Aorta (tissue), 5 donors: ENCODE measurements at places on chromosomes 3 and 15. TPM values are rescaled to one million over a fixed set of nuclear protein-coding genes. Genes with fewer than 3 reads are reported as not detected.

Gene UACA
- total RNA-seq = 132 TPM

Gene GOLGA8T
- total RNA-seq = not detected

Gene C15orf62
- 0.19 TPM for total RNA-seq

Gene STAC
- total RNA-seq = 14.2 TPM

Gene ACTC1
- 107 TPM for total RNA-seq

Gene BSN
- total RNA-seq = 0.42 TPM

Gene MIX23
- 10.6 TPM for total RNA-seq

- no peaks in the 10 kb centered on the region for H3K4me1 ChIP-seq
- DNase-seq = no peak
- no peaks in the 10 kb centered on the region for H3K27me3 ChIP-seq
- no peaks in the 10 kb centered on the region for H3K36me3 ChIP-seq
- H3K27ac ChIP-seq = no peak overlapping the region
- no peak overlapping the region for H3K4me3 ChIP-seq
These were observed 328.0 kb downstream of the UACA start for GRCh38 chr15:70435369-70435768.

- H3K36me3 ChIP-seq = no peaks in the 10 kb centered on the region
- no peak overlapping the region for H3K4me3 ChIP-seq
- H3K4me1 ChIP-seq = no peaks in the 10 kb centered on the region
- no peak overlapping the region for H3K27ac ChIP-seq
- no peaks in the 10 kb centered on the region for H3K27me3 ChIP-seq
These were observed 469.1 kb downstream of the SOX2 start for GRCh38 chr3:182180654-182181385.

- DNase-seq = no peak
- H3K27ac ChIP-seq = no peak overlapping the region
- no peaks in the 10 kb centered on the region for H3K4me1 ChIP-seq
- H3K4me3 ChIP-seq = no peak overlapping the region
- H3K36me3 ChIP-seq = peaks cover 15% of the 10 kb centered on the region
- H3K27me3 ChIP-seq = no peaks in the 10 kb centered on the region
These were observed 30.0 kb downstream of the NIPA2 start for GRCh38 chr15:22868495-22868894.

DNA sequence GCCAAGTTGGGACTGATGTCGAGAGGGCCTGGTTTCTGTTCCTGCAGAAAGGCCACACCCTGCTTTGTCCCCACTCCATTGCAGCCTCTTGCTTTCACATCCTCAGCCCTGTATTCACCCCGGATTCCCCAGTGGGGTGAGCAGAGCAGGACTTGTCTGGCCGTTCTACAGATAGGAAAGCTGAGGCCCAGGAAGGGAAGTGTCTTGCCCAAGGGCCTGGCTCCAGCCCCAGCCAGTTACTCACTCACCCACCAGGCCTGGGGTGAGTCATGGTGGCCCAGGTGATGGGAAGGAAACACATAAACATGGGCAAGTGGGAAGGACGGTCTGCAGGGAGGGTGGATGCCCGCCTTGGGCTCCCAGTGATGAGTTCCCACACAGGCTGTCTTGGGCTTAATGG lies 6.1 kb upstream of the DUSP7 start:
- H3K27ac ChIP-seq = no peak overlapping the region
- H3K4me3 ChIP-seq = no peak overlapping the region
- peak; percentile 85 for DNase-seq
- no peaks in the 10 kb centered on the region for H3K4me1 ChIP-seq

GRCh38 chr15:35256551-35256950 lies 171.5 kb upstream of the NANOGP8 start:
- no peaks in the 10 kb centered on the region for H3K4me1 ChIP-seq
- H3K27me3 ChIP-seq = no peaks in the 10 kb centered on the region
- no peak for DNase-seq
- H3K36me3 ChIP-seq = no peaks in the 10 kb centered on the region
- no peak overlapping the region for H3K4me3 ChIP-seq
- H3K27ac ChIP-seq = no peak overlapping the region

GRCh38 chr15:91488452-91488851 lies 365.1 kb upstream of the SLCO3A1 start:
- H3K27ac ChIP-seq = no peak overlapping the region
- H3K27me3 ChIP-seq = no peaks in the 10 kb centered on the region
- DNase-seq = no peak
- no peak overlapping the region for H3K4me3 ChIP-seq

GRCh38 chr3:178385280-178385952 lies 150.8 kb upstream of the KCNMB2 start:
- DNase-seq = no peak
- no peak overlapping the region for H3K4me3 ChIP-seq
- H3K36me3 ChIP-seq = no peaks in the 10 kb centered on the region
- peaks cover 4% of the 10 kb centered on the region for H3K4me1 ChIP-seq
- H3K27me3 ChIP-seq = no peaks in the 10 kb centered on the region

DNA sequence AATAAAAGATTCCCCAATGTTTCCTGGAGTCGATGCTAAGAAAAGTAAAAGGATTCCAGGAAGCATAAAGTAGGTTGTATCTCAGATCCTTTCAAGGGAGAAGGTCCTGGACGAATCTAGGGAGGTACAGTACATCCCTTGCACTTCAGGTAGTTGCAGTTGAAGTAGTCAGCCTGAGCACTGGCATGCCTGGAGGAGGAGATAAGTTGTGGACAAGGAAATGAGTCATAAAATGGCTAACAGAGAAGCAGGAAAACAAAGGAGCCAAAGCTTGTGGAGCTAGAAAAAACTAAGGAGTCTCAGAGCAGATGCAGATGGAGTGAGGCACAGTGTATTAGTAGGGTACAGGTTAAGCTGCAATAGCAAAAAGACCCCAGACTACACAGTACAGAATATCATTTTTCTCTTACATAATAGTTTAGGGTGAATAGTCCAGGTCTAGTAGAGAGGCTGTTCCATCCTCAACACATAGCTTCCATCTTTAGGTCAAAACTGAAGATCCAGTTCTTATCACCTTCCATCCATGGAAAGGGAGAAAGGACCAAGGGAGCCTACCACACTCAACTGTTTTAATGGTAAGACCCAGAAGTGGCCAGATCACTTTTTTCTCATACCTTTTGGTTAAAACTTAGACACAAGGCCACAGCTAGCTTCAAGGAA lies 41.3 kb downstream of the COL6A5 start:
- no peak for DNase-seq
- no peaks in the 10 kb centered on the region for H3K27me3 ChIP-seq
- no peaks in the 10 kb centered on the region for H3K4me1 ChIP-seq
- H3K27ac ChIP-seq = no peak overlapping the region
- H3K4me3 ChIP-seq = no peak overlapping the region
- no peaks in the 10 kb centered on the region for H3K36me3 ChIP-seq

DNA sequence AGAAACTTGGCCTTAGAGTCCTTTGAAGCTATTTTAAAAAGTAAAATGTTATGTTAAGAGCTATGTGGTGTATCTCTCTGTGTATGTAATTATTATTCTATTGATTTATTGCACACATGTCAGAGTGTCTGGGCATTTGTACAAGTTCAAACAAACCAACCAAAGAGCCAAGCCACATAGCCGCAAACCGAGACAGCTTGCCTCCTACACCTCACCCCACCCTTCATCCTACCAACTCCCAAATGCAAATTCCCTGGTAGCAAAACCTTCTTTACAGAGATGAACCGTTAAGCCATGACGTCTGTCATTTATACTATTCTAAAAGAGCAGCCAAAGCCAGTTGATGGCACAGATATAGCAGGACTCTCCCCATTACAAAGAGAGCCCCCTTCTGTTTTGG lies 332.3 kb downstream of the ERC2 start:
- H3K36me3 ChIP-seq = no peaks in the 10 kb centered on the region
- no peaks in the 10 kb centered on the region for H3K4me1 ChIP-seq

GRCh38 chr3:58564054-58564453 lies 13.1 kb downstream of the FAM107A start:
- H3K4me1 ChIP-seq = no peaks in the 10 kb centered on the region
- H3K36me3 ChIP-seq = no peaks in the 10 kb centered on the region
- H3K4me3 ChIP-seq = no peak overlapping the region
- no peak overlapping the region for H3K27ac ChIP-seq
- DNase-seq = no peak
- no peaks in the 10 kb centered on the region for H3K27me3 ChIP-seq

DNA sequence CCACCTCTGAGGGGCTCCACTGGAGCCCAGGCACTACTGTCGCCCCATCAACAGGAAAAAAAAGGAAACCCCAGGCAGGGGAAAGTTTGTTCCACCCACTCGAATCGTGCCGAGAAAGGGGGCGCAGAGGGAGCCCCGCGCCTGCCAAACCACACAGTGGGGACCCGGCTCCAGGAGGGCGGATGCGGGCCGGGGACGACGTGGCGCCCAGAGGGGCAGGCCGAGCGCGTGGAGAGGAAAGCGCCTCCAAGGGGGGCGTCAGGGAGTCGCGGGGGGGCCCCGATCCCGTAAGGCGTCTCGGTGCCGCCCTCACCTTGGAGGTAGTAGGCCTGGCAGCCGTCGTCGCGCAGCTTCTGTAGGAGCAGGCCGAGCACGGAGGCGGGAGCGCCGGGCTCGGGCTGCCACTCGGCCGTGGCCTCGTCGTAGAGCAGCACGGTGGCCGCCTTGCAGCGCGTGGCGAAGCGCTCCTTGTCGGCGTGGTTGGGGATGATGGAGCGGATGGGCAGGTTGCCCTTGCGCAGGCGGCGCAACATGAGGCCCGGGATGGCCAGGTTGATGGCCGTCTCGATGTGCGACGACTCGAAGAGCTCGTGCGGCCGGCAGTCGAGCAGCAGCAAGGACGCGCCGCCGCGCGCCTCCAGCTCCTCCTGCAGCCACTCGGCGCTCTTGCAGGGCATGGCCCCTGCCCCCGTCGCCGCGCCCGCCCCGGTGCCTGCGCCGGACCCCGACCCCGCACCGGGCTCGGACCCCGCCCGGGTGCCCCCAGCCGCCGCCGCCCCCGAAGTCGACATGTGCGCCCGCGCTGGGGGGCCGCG lies 627 bp downstream of the DUSP7 start:
- H3K4me3 ChIP-seq = peak overlapping the region; percentile 89
- no peak for DNase-seq
- H3K36me3 ChIP-seq = no peaks in the 10 kb centered on the region
- no peaks in the 10 kb centered on the region for H3K4me1 ChIP-seq
- H3K27me3 ChIP-seq = no peaks in the 10 kb centered on the region

DNA sequence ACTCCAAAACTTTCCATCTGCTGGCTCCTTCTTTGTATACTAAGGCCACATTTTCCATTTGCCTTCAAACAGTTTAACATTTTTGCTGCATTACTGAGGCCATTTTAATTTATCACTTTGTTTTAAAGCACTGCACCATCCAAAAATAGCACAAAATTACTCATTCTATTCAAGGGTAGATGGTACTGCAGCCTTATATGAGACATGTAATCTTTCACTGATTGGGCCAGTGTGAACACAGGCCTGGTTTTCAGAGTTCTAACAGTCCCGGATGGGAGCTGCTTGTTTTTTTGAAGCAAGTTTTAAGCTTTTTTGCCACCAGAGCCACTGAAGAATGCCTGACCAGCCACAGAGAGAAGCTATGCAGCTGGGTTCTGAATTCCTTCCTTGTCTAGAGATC lies 172.3 kb upstream of the TSC22D2 start:
- no peaks in the 10 kb centered on the region for H3K27me3 ChIP-seq
- DNase-seq = no peak
- H3K4me3 ChIP-seq = no peak overlapping the region
- peak overlapping the region; percentile 99 for H3K27ac ChIP-seq

- no peaks in the 10 kb centered on the region for H3K36me3 ChIP-seq
- H3K4me1 ChIP-seq = no peaks in the 10 kb centered on the region
- no peak for DNase-seq
- no peaks in the 10 kb centered on the region for H3K27me3 ChIP-seq
- H3K27ac ChIP-seq = no peak overlapping the region
- H3K4me3 ChIP-seq = no peak overlapping the region
These were observed 2.5 kb upstream of the EFCC1 start for GRCh38 chr3:128998561-128998960.

DNA sequence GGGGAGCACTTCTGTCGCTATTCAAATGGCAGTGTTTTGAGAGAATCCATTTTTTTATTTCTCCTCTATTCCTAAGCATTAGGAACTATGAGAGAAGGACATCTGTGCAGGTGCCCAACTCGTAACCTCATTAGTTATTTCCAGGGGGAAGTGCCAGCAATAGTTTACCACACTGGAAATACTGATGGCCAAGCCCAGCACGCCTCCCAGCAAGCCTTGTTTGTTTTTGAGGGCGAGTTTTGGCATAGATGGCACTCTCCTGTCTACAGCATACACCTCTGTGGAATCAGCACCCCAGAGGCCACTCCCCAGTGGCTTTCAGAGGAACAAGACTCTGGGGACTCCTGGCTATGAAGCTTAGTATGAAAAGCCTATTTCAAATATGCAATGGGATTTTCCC lies 36.6 kb downstream of the FAN1 start:
- no peak overlapping the region for H3K27ac ChIP-seq
- H3K36me3 ChIP-seq = no peaks in the 10 kb centered on the region
- H3K4me1 ChIP-seq = no peaks in the 10 kb centered on the region

GRCh38 chr3:4416961-4417360 lies 50.1 kb downstream of the SUMF1 start:
- H3K4me3 ChIP-seq = no peak overlapping the region
- peak; percentile 92 for DNase-seq
- H3K27ac ChIP-seq = no peak overlapping the region
- no peaks in the 10 kb centered on the region for H3K36me3 ChIP-seq

DNA sequence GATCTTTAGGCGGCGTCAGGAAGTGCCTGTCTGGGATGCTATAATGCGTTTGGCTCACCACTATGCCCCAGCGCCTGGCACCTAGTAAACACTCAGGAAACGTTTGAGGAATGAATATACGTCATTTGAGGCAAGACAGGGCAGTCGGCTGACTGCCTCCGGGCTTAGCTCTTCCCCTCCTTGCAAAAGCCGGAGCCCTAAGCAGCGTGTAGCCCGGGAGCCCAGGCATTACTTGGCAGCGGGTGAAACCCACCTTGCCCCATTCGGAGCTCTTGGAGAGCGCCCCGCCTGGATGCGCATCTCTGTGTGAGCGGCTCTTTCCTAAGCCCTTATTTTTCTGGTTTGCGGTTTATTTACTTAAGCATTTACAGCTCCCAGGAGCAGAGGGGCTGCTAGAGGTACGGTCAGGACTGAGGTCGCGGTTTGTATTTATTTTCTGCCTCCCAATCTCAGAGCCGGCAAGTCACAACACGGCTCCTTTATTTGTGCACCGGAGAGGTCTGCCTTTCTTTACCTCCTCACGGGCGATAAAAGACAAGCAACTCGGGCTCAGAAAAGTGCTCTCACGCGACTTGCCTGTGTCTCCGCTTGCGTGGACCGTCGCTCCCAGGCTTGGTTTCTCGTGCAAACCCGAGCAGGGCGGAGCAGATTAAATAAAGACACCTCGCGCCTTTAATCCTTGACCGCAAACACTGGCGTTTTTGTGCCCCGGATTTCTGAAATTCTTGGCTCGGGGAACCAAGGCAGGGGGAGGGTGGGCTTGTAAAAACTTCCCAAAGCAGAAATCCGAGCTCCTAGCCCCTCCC lies 737 bp upstream of the ITPR1 start:
- peak; percentile 83 for DNase-seq
- peak overlapping the region; percentile 73 for H3K27ac ChIP-seq
- H3K36me3 ChIP-seq = no peaks in the 10 kb centered on the region
- no peaks in the 10 kb centered on the region for H3K27me3 ChIP-seq
- H3K4me1 ChIP-seq = no peaks in the 10 kb centered on the region
- peak overlapping the region; percentile 92 for H3K4me3 ChIP-seq
